ENCODE measurements at places on chromosomes 4 and X.

- no peak for DNase-seq
Measured at GRCh38 chrX:1034717-1035116, 177.7 kb downstream of the CRLF2 start.

GRCh38 chr4:183602557-183603027, 56.4 kb downstream of the RWDD4 start:
- DNase-seq = peak; percentile 20

- no peak for DNase-seq
Measured at GRCh38 chrX:75086731-75087195, 69.3 kb downstream of the ABCB7 start.

DNA sequence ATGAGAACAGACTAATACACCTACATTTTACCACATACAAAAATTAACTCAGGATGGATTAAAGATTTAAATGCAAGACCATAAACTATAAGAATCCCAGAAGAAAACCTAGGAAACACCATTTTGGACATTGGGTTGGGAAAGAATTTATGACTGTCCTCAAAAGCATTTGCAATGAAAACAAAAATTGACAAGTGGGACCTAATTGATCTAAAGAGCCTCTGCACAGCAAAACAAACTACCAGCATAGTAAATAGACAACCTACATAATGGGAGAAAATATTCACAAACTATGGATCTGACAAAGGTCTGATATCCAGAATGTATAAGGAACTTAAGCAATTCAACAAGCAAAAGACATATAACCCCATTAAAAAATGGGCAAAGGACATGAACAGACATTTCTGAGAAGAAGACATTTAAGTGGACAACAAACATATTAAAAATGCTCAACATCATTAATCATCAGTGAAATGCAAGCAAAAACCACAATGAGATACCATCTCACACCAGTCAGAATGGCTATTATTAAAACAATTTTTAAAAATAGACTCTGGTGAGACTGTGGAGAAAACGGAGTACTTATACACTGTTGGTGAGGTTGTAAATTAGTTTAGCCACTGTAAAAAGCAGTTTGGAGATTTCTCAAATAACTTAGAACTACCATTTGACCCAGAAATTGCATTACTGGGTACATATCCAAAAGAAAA, 221.7 kb upstream of the DIPK2B start:
- peak; percentile 52 for DNase-seq

- no peak for DNase-seq
Measured at GRCh38 chrX:51931566-51932150, 38.2 kb downstream of the MAGED1 start.

DNA sequence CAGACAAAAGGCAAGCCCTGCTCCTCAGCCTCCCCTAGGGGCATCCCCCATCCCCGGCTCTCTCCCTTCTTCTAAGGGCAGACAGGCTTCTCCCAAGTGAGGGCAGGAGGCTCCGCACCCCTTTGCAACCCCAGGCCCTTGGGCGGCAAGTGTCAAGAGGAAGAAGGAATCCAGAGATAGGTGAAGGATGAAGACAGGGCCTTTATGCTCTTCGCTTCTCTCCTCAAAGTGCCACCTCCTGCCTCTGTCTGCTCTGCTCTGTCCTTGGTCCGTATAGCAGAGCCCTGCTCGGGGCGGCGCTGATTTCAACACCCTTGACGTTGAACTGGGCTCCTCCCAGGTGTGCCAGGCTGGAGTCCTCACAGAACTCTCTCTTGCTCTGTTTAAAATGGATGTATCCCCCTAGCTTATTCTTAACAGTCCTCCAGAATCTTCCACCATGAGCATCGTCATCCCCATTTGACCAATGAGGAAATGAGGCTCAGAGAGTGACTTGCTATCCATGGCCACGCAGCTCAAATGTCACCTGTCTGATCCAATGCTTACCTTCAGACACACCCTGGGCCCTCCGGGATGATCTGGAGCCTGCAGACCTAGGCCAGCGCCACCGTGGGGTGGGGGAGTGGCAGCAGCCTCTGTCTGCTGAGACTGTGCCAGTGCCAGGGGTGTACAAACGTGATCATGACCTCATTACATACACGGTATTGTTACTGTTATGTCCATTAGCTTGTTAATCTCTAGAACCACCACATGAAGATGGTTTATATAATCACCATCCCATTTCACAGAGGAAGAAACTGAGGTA, 99.8 kb downstream of the PHKA2 start:
- no peak for DNase-seq

- no peak for DNase-seq
Measured at GRCh38 chr4:161444626-161445025, 719.2 kb downstream of the FSTL5 start.

DNA sequence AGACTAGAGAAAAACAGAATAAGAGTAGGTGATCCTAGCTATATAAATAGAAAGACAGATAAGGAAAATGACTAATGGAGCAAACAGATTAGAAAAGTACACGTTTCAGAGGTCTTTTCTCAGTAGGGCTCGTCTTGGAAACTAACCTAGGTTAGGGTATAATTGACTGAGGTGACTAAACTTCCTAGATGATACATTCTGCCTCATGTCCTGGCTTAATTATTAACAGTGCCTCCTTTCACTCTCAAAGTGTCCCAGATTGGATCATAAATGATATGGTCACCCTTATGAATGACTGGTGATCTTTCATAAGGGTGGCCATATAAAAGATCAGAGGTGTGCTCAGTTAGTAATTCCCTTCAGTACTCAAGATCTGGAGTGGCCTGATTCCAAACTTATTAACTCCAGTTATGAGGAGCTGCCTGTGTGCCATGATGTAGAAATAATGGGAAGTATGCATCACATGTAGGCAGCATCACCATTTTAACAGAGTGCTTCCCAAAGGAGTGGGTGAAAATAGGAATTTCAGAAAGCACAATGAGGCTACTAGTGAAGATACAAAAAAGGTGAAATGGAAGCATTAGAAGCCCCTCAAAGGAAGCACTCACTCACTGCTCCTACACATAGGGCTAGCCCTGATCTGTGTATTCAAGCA, 14.7 kb upstream of the GRIA3 start:
- DNase-seq = no peak

DNA sequence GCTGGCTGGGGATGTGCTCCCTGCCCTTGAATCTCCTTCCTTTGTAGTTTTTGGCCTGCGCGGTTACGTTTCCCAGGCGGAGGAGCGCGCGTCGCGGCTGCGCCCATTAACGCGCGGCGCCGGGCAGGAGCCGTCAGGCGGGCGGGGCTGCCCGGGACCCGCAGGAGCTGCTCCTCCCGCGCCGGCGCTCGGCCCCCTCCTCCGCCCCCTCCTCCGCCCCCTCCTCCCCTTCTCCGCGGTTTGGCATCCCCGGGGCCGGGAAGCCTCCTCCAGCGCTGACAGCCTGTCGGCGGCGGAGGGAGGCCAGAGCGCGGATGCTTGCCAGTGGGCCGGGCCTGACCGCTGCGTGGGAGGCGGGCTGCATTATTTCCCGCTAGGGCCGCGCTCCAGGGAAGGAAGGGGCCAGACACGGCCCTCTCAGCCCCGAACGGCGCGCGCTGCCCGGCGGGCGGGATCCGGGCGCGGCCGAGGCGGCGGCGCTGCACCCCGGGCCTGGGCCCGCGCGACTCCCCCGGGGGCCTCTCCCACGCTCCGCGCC, at the start of gene DCLK2:
Gene DCLK2 (plus strand): TSS at position 405 of the 538 bp plus-strand sequence. CDS start 583 bp downstream, outside the sequence.
- peak; percentile 87 for DNase-seq

- no peak for DNase-seq
Measured at GRCh38 chr4:22970665-22971064, 277.9 kb downstream of the GBA3 start.

DNA sequence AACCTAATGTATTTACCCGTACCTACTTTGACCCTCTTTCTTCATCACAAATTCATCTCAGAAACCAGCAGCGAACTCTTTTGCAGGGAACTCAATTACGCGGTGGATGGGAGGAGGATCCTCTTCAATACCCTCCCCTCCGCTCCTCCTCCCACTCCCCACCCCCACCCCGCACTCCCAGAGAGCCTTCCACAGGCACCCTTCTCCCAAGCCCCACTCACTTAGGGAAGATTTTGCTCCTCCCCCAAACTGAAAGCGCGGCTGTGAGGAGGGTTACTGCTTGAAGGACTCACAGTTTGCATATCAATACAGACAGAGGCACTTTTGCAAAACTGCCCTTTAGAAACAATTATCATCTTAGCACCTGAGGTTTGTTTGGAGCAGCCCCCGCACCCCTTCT, 960 bp upstream of the IL1RAPL1 start:
- no peak for DNase-seq

DNA sequence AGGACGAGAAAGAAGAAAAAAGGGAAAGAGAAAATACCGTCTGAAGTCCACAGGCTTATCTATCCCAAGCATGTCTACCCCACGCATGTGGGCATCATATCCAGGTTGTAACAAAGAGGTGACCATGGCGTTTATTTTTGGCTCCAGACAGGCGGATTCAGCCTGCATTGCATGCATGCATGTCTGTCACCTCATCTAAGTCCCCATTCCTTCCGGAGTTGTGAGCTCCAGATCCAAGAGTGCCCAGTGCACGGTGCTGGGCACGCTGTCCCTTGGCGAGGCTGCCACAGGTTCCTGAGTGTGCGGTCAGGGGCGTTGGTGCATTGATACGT, 905 bp upstream of the GALNTL6 start:
- DNase-seq = no peak

GRCh38 chrX:148204195-148204594, 223.1 kb downstream of the FMR1NB start:
- no peak for DNase-seq

DNA sequence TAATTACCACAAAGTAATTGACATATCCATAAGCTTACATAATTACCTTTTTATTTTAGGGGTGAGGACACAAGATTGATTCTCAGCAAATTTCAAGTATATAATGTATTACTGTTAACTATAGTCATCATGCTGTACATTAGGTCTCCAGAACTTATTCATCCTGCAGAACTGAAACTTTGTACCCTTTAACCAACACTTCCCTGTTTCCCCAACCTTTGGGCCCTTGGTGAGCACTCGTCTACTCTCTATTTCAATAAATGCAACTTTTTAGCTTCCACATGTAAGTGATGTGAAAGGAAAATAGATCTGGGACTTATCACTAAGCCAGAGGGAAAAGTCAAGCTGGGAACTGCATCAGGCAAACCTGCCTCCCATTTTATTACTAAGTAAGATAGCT, 33.6 kb upstream of the CCNG2 start:
- DNase-seq = no peak

DNA sequence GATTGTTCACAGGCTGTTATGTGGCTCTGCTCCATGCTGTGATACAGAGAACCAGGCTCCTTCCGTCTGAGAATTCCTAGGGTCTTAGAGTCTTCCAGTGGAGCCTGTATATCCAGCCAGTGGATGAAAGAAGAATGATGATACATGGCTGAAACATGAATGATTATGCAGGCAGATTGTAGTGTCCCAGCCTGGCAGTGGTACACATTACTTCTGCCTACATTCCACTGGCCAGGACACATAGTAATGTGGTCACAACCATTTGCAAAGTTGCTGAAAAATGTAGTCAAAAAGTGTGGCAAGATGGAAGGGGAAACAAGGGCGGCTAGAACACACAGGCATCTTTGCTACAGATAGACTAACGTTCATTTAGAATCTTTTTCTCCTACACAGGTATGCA, 4.5 kb upstream of the GBA3 start:
- DNase-seq = peak; percentile 25

- DNase-seq = no peak
Measured at GRCh38 chr4:48777739-48778138, 2.3 kb downstream of the FRYL start.

DNA sequence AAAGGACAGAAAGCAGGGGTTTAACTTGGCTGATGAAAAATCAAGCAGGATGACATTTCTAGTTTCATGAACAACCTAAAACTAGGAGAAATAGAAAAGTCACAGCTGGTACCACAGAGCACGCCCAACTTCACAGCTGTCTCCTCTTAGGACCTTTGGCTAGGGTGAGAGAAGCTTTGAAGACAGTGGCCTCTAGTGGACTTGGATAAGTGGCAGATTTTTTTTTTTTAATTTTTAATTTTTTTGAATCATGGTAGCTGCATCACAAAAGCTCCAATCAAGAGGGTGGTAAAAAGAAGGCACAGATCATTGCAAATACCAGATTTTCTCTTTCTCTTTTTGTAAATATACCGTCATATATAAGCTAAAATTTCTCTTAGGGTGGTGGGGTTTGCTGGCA, 20.2 kb upstream of the MAP3K15 start:
- DNase-seq = no peak

- DNase-seq = no peak
Measured at GRCh38 chr4:124541652-124542420, 170.7 kb downstream of the ANKRD50 start.

- DNase-seq = no peak
Measured at GRCh38 chr4:94798808-94799207, 41.1 kb downstream of the BMPR1B start.

GRCh38 chr4:83219344-83220331, 65.0 kb downstream of the COQ2 start:
- peak; percentile 2 for DNase-seq

GRCh38 chrX:20527558-20528011, 260.9 kb upstream of the RPS6KA3 start:
- DNase-seq = no peak

DNA sequence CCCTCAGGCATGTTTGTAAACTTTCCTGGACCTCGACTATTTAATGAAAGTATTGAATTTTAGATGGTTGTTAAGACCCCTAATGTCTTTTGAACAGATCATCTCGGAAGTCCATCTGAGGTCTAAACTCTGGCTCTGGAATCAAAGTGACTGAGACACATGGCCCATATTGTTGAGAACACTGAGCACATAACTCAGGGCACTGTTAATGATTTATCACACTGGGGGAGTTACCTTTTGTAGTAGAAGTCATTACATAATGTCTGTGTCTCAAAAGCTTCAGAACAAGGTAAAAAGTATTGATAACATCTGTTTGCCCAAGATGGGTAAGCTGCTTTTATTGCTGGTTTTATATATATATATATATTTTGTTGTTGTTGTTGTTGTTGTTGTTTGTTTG, 103.4 kb upstream of the HS3ST1 start:
- DNase-seq = no peak

DNA sequence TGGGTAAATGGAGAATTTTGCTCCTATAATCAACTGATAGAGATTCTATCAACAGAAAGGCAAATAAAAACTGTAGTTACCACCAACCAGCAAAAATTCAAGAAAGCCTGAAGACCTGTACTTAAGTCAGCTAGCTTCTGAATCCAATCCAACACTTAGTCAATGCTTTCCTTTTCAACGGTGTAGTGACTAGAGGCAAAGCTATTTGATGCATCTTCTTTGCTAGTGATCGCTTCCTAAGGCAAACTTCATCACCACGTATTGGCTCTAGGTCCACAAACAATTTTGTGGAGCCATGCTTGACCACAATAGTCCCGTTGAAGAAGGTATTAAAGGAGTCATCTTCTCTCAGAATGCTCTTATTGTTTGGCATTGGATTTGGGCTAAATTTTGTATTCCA, 25.0 kb upstream of the UBA6 start:
- DNase-seq = peak; percentile 55
